ENCODE measurements at places on chromosomes 1 and 21. TPM values are rescaled to one million over a fixed set of nuclear protein-coding genes. Genes with fewer than 3 reads are reported as not detected.

DNA sequence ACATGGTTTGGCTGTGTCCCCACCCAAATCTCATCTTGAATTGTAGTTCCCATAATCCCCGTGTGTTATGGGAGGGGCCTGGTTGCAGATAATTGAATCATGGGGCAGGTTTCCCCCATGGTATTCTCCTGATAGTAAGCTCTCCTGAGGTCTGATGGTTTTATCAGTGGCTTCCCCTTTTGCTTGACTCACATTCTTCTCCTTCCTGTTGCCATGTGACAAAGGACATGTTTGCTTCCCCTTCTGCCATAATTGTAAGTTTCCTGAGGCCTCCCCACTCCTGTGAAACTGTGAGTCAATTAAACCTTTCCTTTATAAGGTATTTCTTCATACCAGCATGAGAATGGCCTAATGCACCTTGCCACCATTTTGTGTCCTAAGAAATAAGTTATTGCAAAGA lies 415.0 kb downstream of the COL11A1 start:
- no peak for DNase-seq

GRCh38 chr1:119361620-119362344 lies 6.8 kb upstream of the HAO2 start:
- no peak for DNase-seq

- DNase-seq, result no peak
Observed at GRCh38 chr21:44880405-44881197, 7.1 kb upstream of the PTTG1IP start.

GRCh38 chr21:46597896-46598343 lies 7.0 kb downstream of the S100B start:
- DNase-seq, result no peak

- DNase-seq, result no peak
Observed at GRCh38 chr21:31897311-31897710, 24.5 kb downstream of the HUNK start.

DNA sequence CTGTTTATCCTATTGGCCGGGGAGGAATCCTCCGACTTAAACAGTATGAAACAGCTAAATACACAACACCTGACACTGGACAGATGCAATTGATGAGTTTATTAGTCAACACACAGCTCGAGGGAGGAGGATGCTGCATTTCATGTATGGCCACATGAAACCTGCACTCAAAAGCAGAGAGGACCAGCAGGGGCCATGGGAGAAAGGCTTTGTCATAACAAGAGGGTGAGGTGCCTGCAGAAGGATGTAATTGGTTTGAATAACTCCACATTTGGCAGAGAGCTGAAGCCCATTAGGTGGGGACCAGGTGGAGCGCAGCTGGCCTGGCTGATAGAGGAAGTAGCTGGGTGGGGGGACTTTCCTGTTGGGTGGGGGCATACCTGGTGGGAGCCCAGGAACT lies 599.1 kb downstream of the PTPRU start:
- no peak for DNase-seq

GRCh38 chr21:45837936-45838335 lies 143.6 kb upstream of the COL6A1 start:
- no peak for DNase-seq

DNA sequence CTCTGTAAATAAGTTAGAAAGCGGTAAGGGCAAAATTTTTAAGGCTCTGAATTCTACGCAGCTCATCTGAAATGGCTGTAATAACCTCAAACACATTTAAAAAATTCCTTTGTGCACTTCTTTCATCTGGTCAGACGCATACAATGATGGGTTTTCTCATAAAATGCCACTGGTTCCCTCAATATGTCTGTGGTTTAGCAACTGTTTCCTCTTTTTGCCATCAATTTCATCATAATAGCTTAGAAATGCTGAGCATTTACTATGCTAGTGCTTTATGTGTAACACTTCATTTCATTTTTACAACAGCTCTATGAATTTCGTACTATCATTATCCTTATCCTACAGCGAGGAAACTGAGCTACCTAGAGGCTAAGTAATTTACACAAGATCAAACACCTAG lies 35.3 kb upstream of the DMRTA2 start:
- DNase-seq, result no peak

DNA sequence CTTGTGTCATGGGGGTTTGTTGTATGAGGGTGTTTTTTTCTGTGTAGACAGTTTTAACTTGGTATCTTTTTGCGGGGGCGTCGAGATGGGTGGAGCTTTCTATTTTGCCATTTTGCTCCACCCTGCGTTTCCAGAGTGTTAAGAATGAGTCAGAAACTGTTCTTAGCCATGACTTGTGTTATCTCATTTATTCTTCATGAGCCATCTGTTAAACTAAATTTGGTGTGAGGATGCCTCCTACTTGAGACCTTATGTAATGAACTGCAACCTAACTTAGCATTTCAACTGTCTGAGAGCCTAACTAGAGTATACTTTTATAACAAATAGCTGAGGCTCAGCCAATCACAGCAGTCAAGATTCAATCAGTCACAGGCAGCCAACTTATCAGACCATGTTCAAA lies 1873.5 kb downstream of the NCAM2 start:
- DNase-seq, result no peak

DNA sequence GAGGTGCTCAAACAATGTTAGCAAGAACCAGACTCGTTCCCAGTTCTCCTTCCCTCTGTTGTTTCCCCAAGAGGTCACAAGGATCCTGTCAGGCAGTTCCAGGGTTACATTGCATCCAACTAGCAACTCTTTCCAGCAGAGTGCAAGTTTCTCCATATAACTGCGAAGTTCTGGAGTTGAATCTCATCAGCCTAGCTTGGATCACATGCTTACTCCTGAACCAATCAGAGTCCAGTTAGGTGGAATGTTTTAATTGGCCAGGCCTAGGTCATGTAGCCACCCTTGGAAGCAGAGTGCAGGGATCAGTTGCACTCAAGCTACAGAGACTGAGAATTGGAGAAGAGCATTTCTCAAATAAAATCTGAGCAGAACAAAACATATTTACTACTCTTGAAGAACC lies 15.9 kb upstream of the PIK3R3 start:
- no peak for DNase-seq

GRCh38 chr1:64801851-64802523 lies 57.1 kb downstream of the RAVER2 start:
- DNase-seq, result no peak

DNA sequence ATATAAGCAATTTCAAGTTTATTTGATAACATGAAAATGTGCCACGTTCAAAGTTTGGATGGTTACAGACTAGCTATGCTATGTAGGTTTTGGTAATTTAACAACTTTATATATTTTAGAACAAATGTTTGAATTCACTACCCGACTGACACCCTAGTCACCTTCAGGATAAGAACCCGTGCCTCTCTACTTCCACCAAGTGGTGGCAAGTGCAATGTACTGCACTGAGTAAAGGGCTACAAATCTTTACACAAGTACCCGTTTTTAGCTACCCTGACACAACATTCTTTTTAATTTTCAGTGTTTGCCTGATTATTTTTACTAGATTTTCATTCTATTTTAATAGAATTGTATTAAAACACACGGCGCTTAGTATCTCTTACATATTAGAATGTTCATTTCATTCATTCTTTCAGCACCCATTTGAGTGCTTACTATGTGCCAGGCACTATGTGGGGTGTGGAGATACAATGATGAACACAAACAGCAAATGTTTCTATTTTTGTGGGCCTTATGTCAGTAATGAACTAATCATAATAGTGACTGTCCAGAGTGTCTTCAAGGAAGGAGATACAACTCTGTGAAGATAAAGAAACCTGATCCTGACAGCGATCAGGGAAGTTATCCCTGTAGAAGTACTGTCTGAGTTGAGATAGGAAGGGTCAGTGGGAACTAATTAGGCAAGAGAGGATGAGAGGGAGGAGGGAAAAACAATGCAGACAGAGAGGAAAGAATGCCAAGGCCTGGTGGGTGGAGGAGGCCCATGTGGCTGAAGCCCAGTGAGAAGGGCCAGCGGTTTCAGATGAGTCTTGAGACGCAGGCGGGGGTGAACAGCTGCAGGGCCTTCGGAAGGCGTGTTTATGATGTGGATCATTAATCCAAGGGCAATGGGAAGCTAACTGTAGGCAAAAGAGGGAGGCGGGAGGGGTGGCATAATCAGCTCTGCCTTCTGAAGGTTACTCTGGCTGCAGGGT lies 3.8 kb downstream of the LCA5L start:
- DNase-seq, result peak; percentile 53

DNA sequence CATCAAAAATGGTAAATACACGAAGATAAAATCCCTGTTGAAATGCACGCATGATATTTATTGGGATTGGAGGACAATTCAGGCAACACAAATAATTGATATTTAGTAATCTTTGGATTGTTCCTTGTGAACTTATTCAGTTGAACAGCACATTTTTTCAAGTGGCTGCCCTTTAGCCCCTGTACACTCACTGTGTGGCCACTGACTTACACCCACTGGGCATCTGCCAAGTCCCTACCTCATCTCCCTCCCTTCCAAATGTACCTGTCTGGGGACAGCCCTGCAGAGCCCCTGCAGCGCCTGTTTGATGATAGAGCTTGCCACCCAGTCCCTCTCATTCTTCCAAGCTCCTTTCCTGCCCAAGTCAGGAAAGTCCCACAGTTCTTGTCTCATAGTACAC lies 154.3 kb downstream of the GLUL start:
- no peak for DNase-seq

DNA sequence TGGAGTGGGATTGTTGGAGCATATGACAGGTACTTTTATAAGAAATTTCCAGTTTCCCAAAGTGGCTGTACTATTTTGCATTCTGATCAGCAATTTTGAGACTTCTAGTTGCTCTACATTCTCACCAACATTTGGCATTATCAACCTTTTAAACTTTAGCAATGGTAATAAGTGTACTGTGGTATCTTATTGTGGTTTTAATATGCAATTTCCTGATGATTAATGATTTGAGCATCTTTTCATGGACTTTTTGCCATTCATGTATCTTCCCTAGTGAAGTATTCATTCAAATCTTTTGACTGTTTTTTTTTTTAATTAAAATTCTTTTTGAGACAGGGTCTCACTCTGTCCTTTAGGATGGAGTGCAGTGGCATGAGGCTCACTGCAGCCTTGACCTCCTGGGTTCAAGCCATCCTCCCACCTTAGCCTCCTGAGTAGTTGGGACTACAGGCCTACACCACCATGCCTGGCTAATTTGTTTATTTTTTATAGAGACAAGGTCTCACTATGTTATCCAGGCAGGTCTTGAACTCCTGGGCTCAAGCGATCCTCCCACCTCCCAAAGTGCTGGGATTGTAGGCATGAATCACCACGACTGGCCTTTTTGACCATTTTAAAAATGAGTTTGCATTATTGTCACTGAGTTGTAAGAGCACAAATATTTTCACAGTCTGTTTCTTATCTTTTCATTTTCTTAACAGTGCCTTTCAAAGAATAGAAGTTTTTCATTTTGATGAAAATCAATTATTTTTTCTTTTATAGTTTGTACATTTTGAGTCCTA lies 7.8 kb upstream of the SLC6A9 start:
- no peak for DNase-seq

- DNase-seq, result no peak
Observed at GRCh38 chr21:23534850-23535249, 2072.4 kb downstream of the MRPL39 start.

DNA sequence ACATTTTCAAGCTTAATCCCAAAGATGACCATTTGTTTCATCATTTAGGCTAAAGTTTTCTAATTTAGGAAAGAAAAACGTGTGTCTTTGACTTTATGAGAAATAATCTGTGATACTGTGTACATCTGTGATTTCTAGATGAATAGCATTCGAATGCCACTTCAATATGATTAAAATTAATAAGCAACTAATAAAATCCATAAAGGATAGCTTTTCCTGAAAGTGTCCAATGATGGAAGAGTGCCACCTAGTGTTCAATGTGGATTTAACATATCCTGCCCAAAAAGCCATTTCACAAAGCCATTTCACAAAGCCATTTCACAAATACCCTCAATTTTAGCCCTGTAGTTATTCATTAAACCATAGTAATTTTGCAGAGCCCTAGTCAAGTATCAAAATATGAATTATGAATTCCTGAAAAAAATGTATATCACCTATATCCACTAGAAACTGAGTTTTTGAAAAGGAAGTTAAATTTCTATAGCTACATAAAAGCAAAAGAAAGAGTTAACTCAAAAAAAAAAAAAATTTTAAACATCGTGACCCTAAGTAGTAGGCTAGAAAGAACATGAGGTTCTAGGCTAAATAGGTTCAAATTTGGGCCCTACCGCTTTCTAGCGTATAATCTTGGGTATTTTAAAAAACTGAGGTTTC lies 19.1 kb downstream of the NME7 start:
- DNase-seq, result no peak

DNA sequence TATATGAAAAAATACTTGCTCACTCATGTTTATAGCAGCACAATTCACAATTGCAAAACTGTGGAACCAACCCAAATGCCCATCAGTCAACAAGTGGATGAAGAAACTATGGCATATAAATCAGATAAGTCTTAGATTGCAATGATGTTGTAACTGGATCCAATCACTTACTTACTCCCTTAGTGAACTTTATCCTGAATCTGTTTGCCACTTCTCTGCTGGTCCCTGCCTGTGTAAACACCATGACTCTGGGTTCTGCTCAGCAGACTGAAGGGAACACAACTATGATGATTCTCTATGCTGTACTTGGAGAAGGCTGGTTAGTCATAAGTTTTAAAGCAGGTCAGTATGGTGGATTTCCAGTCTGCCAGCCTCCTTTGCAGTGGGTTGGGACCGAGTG lies 391.2 kb downstream of the RWDD3 start:
- DNase-seq, result no peak

GRCh38 chr1:202367271-202367670 lies 18.8 kb downstream of the PPP1R12B start:
- DNase-seq, result no peak

- no peak for DNase-seq
Observed at GRCh38 chr1:74952786-74953185, 181.4 kb upstream of the LHX8 start.

CA14 gene
- not detected for total RNA-seq

RORC gene
- total RNA-seq, result 0.17 TPM

GCSAML gene
- 0.04 TPM for total RNA-seq

CA6 gene
- total RNA-seq, result not detected

MIB2 gene
- 56.8 TPM for total RNA-seq

LRRC71 gene
- not detected for total RNA-seq

HSD3B1 gene
- total RNA-seq, result not detected

SYPL2 gene
- 1.2 TPM for total RNA-seq

PIGR gene
- total RNA-seq, result not detected

Data from kidney epithelial cell (primary cell).